ENCODE measurements at places on chromosomes 6 and 20.

GRCh38 chr20:10609276-10609675 is 64.5 kb downstream of the JAG1 start:
- no peak for DNase-seq

GRCh38 chr6:111850295-111850937 is 22.8 kb downstream of the FYN start:
- no peak for DNase-seq

DNA sequence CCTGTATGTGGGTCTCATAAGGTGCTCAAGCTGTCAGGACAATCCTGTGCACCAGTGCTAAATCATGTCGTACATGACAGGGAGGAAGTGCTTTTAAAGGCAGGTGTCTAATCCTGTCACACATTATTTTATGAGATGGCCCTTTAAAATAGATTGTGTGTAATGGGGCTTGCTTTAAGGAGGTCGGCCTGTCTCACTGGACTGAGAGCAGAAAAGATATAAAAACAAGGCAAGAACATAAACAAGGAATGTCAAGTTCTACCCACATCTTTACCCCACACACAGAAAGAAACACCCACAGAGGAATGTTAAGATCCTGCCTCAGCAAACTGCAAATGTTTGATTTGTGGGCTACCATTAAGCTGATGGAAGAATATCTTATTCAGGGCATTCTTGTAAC is 279.0 kb downstream of the FOXA2 start:
- no peak for DNase-seq

DNA sequence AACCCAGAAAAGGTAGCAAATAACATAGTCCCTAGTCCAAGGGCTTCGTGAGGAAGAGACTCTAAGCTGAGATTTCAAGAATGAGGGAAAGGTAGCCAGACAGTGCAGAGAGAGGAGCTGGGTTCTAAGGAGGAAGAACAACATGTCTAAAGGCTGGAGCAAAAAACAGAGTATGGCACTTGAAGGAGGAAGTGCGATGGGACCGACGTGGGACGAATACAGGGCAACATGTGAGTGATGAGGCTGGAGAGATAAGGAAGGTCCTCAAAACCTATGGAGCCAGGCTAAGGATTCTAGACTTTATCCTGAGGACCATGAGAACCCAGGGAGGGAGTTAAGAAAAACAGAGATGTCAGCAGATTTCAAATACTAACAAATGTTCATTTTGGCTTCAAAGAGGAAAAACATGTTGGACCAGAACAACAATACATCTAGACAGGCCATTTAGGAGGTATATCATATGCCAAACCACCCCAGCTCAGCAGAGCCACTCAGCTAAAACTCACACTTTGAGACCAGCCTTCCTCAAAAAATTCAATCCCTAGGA is 17.5 kb downstream of the ATXN1 start:
- no peak for DNase-seq

DNA sequence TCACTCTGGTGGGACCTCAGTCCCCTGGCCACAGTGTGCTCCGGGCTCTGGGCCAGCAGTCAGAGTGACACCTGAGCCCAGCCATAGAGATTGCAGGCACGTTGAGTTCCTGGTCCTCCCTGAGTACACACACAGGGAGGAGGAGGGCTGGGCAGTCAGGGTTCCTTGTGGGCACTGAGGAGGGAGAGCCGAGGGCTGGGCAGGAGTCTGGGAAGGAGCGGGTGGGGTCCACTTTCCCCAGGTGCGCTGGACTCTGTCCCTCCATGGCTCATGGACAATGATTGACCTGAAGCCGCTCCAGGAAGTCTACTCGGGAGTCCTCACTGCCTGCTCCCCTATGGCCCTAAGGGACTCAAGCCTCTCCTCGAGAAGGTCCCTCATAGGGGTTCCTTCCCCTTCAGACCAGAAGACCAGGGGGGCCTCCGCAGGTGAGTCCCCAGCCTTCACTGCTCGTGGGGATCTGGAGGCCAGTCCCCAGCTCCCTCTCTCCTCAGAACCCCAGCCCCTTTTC is 1.1 kb downstream of the SLC44A4 start:
- DNase-seq, result no peak

DNA sequence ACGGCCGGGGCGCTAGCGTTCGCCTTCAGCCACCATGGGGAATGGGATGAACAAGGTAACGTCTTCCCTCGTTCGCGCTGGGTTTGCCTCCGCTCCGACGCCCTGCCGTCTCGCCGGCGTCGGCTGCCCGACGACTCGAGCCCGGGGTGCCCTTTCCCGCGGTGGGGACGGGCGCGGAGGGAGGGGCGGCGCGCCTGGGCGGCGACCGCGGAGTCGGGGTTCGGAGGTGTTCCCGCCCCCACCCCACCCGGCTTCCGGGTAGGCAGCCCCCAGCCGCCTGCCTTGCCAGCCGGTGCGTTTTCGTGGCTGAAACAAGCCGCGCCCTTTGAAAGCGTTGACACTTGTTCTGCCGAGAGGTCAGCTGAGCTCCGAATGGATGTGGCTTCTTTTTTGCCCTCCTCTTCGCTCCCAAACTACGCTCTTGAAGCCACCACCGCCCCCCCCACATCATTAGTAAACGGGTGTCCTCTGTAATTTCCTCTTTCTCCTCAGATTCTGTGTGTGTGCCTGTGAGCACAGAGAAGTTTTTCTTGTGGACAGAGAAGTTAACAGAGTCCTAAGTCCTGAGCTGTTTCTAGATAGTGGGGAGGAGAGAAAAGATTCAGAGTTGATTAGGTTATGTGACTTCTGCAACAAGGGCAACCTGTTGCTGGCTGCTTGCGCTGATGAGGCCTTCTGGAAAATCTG is 362 bp downstream of the DUSP22 start:
- peak; percentile 82 for DNase-seq

DNA sequence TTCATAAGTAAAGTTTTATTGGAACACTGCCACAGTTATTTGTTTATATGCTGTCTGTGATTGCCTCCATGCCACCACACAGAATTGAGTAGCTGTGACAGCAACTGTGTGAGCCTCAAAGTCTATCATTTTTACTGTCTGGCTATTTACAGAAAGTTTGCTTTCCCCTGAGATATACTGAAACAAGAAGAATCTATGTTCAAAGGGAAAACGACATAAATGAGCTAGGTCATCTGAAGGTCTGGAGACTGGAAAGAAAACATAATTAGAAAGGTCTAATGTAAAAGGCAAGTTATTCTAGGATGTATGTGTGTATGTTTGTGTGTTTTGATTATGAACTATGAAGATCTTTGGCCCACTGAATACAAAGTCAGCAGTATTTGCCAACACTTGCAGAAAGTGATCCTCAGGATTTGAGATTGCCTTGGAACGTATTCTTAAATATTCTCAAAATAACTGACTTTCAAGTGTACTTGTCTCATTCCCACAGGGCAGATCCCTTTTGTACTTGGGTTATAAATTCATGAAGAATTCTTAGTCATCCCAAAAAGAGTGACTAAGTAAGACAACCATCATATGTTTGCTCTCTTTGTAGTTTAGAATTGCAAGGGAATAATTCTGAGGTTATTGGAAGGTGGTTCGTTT is 677.7 kb downstream of the DOK5 start:
- DNase-seq, result no peak

All from CD4-positive, alpha-beta T cell treated with Interleukin-15 for 4 hours (primary cell).